ENCODE measurements at places on chromosomes 2 and 18.

DNA sequence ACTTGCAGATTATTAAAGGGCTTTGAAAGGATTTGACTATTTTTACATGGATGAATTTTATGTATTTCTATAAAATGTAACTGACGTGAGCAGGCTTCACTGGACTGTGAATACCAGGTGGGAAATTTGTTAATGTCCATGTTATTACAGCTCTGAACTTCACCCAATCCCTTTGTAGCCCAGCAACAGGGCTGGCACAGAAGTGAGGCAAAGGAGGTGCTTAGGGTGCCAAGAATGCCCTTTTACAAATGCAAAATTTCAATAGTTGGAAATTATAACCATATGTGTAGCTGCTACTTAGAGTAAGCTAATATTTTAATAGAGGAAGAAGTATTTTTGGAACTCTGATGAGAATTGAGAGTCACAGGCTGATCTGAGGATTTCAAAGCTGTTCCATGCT, 53.7 kb upstream of the FAM98A start:
- no peak overlapping the region for H3K27ac ChIP-seq
- H3K4me3 ChIP-seq: no peak overlapping the region
- no peaks in the 10 kb centered on the region for H3K36me3 ChIP-seq
- no peaks in the 10 kb centered on the region for H3K4me1 ChIP-seq
- DNase-seq: no peak
- no peaks in the 10 kb centered on the region for H3K27me3 ChIP-seq

DNA sequence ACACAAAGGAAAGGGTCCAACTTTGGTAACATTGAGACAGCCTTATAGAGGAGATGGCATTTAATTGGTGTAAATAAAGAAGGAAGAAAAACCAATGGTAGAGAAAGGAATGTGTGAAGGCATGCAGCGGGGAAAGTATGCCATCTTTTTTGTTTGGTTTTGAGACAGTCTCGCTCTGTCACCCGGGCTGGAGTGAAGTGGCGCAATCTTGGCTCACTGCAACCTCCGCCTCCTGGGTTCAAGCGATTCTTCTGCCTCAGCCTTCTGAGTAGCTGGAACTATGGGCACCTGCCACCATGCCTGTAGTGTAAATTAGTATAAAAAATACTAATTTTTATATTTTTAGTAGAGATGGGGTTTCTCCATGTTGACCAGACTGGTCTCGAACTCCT, 6.4 kb downstream of the RIOK3 start:
- peaks cover 41% of the 10 kb centered on the region for H3K4me1 ChIP-seq
- peaks cover 27% of the 10 kb centered on the region for H3K36me3 ChIP-seq
- H3K27me3 ChIP-seq: no peaks in the 10 kb centered on the region

GRCh38 chr2:236273126-236273525, 8.9 kb upstream of the ASB18 start:
- H3K27me3 ChIP-seq: no peaks in the 10 kb centered on the region
- H3K4me1 ChIP-seq: no peaks in the 10 kb centered on the region
- no peak for DNase-seq
- H3K36me3 ChIP-seq: no peaks in the 10 kb centered on the region

- H3K36me3 ChIP-seq: no peaks in the 10 kb centered on the region
- no peak for DNase-seq
- H3K4me3 ChIP-seq: no peak overlapping the region
- peaks cover 2% of the 10 kb centered on the region for H3K27me3 ChIP-seq
- H3K27ac ChIP-seq: no peak overlapping the region
These were observed 384.4 kb downstream of the TSN start for GRCh38 chr2:122139739-122140420.

- H3K4me1 ChIP-seq: peaks cover 25% of the 10 kb centered on the region
- H3K4me3 ChIP-seq: peak overlapping the region; percentile 89
- H3K27me3 ChIP-seq: peaks cover 2% of the 10 kb centered on the region
- peaks cover 4% of the 10 kb centered on the region for H3K36me3 ChIP-seq
- H3K27ac ChIP-seq: peak overlapping the region; percentile 94
- DNase-seq: no peak
These were observed 44.2 kb upstream of the EDAR start for GRCh38 chr2:109033171-109033570.

DNA sequence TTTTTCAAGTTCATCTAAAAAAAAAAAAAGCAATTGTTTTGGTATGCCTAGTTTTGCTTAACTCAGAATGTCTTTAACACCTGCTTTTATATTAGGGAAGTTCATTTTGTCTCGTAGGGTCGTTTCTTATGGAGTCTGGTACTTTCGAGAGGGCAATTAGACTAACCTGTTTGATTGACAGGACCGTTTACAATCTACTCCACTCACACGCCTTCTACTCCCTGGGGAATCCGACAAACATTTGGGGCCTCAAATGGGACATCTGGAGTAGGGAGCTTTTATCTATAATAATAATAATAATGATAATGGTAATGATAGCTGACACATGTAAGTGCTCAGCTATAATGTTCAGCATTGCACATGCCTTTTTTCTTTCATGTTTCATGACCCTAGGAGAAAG, 261.6 kb upstream of the RASGRP3 start:
- no peak overlapping the region for H3K27ac ChIP-seq
- no peaks in the 10 kb centered on the region for H3K36me3 ChIP-seq
- peaks cover 2% of the 10 kb centered on the region for H3K4me1 ChIP-seq
- DNase-seq: no peak
- no peak overlapping the region for H3K4me3 ChIP-seq

DNA sequence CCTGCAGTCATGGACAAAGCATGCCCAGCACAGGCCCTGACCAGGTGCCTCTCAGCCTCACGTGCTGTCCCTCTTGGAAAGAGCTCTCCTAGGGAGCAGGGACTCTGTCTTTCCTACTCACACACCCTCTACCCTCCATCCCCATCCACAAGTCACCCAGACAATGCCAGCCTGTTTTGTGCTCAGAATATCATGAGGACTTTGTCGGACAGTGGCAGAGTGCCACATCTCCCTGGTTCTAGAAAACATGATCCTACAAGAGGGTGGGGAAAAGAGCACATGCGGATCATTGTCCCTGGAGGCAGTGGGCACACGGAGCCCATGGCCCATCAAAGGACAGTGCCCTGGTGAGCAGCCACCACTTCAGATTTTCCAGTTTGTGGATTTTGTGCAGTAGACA, 3.7 kb upstream of the MAL start:
- H3K36me3 ChIP-seq: peaks cover 8% of the 10 kb centered on the region
- DNase-seq: no peak
- peaks cover 31% of the 10 kb centered on the region for H3K4me1 ChIP-seq
- H3K4me3 ChIP-seq: no peak overlapping the region

DNA sequence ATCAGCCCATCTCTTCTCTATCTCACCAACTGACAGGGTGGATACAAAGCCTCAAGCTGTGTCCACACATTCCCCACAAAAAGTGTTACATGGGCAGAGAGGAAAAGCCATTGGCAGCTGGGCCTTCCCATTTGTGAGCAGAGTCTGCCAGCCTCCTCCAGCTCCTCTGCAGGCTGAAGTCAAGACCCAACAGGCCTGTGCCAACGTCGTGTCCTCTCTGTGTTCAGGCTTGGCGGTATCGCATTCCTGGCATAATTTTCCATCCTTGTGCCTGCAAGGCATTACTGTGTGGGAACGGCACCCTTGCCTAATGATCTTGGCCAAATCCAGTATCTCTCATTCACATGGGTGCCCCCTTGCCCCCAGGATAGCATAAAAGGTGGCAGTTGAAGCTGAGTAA, 41.5 kb upstream of the APCDD1 start:
- DNase-seq: no peak
- H3K36me3 ChIP-seq: no peaks in the 10 kb centered on the region
- no peaks in the 10 kb centered on the region for H3K27me3 ChIP-seq
- no peak overlapping the region for H3K27ac ChIP-seq
